SJSA1 (cell line): ENCODE measurements at places on chromosomes 6 and 20. TPM values are rescaled to one million over a fixed set of nuclear protein-coding genes. Genes with fewer than 3 reads are reported as not detected.
A peak's percentile ranks its signal among the peaks of the same experiment; 100 is the strongest.

- H3K27ac ChIP-seq, result peak overlapping the region; percentile 17; the same call in 1 of the 2 replicates
- H3K4me3 ChIP-seq, result no peak overlapping the region
- no peaks in the 10 kb centered on the region for H3K27me3 ChIP-seq
These were observed 581.8 kb downstream of the CD109 start for GRCh38 chr6:74277777-74278186.

DNA sequence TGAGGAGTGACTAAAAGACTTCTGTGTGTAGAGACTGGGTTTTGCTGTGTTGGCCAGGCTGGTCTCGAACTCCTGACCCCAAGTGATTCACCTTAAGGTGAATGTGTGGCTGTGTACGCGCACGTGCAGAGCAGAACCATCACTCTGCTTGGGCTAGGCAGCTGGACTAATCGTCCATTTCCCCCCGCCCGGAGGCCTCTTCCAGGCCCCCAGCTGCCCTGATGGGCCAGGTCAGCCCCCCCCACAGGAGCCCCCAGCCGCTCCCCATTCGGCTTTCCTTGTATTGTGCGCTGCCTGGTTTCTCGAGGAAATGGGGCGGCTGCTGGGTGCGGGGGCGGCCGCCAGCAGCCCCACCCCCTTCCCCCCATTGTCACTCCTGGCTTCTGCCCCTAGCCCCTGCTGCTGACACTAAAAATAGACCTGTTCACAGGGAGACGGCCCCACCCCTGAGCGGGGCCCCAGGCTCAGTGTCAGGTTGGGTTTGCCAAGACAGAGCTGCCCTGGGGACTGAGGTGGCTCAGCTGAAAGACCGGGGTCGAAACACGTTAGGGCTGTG, 24.6 kb upstream of the CSNK2A1 start:
- no peaks in the 10 kb centered on the region for H3K36me3 ChIP-seq
- H3K4me1 ChIP-seq, result no peaks in the 10 kb centered on the region

DNA sequence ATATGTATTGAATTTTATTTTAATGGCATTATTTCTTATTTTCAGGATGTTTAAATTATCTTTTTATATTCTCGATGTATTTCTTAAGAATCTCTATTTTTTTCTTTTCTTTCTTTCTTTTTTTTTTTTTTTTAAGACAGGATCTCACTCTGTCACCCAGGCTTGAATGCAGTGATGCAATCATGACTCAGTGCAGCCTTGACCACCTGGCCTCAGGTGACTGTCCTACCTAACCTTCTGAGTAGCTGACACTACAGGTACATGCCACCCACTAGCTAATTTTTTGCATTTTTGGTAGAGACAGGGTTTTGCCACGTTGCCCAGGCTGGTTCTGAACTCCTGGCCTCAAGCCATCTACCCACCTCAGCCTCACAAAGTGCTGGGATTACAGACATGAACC, 143.8 kb upstream of the LAMA2 start:
- H3K4me1 ChIP-seq, result no peaks in the 10 kb centered on the region
- H3K36me3 ChIP-seq, result no peaks in the 10 kb centered on the region
- no peak overlapping the region for H3K27ac ChIP-seq
- DNase-seq, result no peak
- no peaks in the 10 kb centered on the region for H3K27me3 ChIP-seq

GRCh38 chr6:116557893-116558292, 4.3 kb downstream of the CALHM4 start:
- peak; percentile 80 for DNase-seq
- H3K36me3 ChIP-seq, result no peaks in the 10 kb centered on the region
- no peaks in the 10 kb centered on the region for H3K27me3 ChIP-seq
- no peak overlapping the region for H3K4me3 ChIP-seq
- H3K4me1 ChIP-seq, result peaks cover 32% of the 10 kb centered on the region

GRCh38 chr6:130385064-130385695, 19.4 kb downstream of the TMEM200A start:
- H3K27ac ChIP-seq, result no peak overlapping the region
- H3K27me3 ChIP-seq, result no peaks in the 10 kb centered on the region
- no peak overlapping the region for H3K4me3 ChIP-seq
- no peak for DNase-seq
- no peaks in the 10 kb centered on the region for H3K4me1 ChIP-seq
- no peaks in the 10 kb centered on the region for H3K36me3 ChIP-seq

DNA sequence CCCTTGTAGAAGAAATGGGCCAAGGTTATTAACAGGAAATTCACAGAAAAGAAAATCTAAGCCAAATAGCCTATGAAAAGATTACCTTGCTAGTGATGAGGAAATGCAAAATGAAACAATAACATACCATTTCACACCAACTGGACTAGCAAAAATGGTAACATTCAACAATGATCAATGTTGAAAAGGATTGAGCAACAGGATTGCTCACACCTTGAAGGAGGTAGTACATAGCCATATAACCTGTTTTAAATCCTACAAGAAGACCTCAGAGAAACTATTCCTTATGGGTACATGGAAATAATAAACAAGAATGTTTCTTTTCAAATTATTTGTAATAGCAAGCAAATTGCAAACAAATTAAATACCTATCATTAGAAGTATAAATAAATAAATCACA, 107.4 kb downstream of the BFSP1 start:
- DNase-seq, result no peak
- no peaks in the 10 kb centered on the region for H3K4me1 ChIP-seq
- no peak overlapping the region for H3K4me3 ChIP-seq
- no peak overlapping the region for H3K27ac ChIP-seq
- no peaks in the 10 kb centered on the region for H3K36me3 ChIP-seq
- peaks cover 3% of the 10 kb centered on the region for H3K27me3 ChIP-seq

- no peak overlapping the region for H3K4me3 ChIP-seq
- H3K27ac ChIP-seq, result no peak overlapping the region
- H3K36me3 ChIP-seq, result no peaks in the 10 kb centered on the region
- H3K27me3 ChIP-seq, result no peaks in the 10 kb centered on the region
- peaks cover 17% of the 10 kb centered on the region for H3K4me1 ChIP-seq
- DNase-seq, result no peak
These were observed 83.9 kb downstream of the CDC5L start for GRCh38 chr6:44471271-44471981.

RFX6 gene
- total RNA-seq, result not detected in 2 replicates

NKX2-2 gene
- total RNA-seq, result 5.7 and 19.8 TPM in 2 replicates

DNA sequence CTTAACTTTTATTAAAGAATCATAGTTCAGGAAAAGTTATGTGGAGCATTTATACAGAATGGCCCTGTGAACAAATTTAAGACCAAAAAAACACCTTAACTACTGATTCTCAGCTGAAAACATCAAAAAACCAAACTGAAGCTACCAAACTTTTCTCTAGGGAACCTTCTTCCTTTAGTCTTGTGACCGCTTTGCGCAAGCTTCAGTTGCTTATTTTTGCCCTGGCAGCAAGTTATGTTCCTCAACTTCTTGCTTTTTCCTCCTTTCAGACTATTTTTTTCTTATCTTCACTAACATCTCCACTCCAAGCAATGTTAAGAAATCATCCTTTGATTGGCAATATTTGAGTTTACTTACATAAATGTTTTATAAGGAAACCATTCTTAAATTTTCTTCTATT, 100.1 kb downstream of the MYB start:
- H3K4me3 ChIP-seq, result no peak overlapping the region
- DNase-seq, result no peak
- no peak overlapping the region for H3K27ac ChIP-seq
- H3K27me3 ChIP-seq, result no peaks in the 10 kb centered on the region; the same call in 1 of the 2 replicates
- H3K4me1 ChIP-seq, result no peaks in the 10 kb centered on the region
- no peaks in the 10 kb centered on the region for H3K36me3 ChIP-seq

REM1 gene
- not detected in 2 replicates for total RNA-seq

- DNase-seq, result no peak
- H3K4me3 ChIP-seq, result no peak overlapping the region
- peaks cover 7% of the 10 kb centered on the region for H3K4me1 ChIP-seq
- no peak overlapping the region for H3K27ac ChIP-seq
- H3K36me3 ChIP-seq, result no peaks in the 10 kb centered on the region
- H3K27me3 ChIP-seq, result peaks cover 5% of the 10 kb centered on the region; the same call in 1 of the 2 replicates
These were observed 5.3 kb upstream of the CPNE5 start for GRCh38 chr6:36844232-36845170.

RUNX2 gene
- total RNA-seq, result 4.9 and 10.3 TPM in 2 replicates

- H3K4me1 ChIP-seq, result no peaks in the 10 kb centered on the region
- H3K27me3 ChIP-seq, result no peaks in the 10 kb centered on the region
- no peak for DNase-seq
- no peak overlapping the region for H3K4me3 ChIP-seq
These were observed 40.4 kb downstream of the SCAF8 start for GRCh38 chr6:154773610-154774089.

- no peak overlapping the region for H3K4me3 ChIP-seq
- no peak overlapping the region for H3K27ac ChIP-seq
- peaks cover 77% of the 10 kb centered on the region for H3K27me3 ChIP-seq
These were observed 25.4 kb upstream of the MRGBP start for GRCh38 chr20:62770916-62771315.

DNA sequence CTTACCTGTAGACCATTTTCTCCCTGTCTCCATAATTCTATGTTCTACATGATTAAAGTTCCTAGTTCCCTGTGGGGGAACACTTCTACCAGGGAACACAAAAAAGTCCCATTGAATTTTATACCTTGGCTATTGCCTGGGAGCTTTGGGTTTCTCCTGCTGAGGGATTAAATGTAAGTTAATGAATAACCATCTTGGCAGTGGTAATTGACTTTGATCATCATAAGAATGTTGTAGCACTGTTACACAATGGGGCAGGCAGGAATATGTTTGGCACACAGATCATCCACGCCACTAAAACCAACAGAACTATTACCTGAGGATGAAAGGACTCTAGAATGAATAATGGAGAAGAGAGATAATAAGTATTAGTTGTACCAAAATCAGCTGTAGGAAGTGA, 1106.2 kb upstream of the GJE1 start:
- no peak overlapping the region for H3K27ac ChIP-seq
- no peak overlapping the region for H3K4me3 ChIP-seq
- H3K36me3 ChIP-seq, result no peaks in the 10 kb centered on the region
- no peaks in the 10 kb centered on the region for H3K4me1 ChIP-seq

DNA sequence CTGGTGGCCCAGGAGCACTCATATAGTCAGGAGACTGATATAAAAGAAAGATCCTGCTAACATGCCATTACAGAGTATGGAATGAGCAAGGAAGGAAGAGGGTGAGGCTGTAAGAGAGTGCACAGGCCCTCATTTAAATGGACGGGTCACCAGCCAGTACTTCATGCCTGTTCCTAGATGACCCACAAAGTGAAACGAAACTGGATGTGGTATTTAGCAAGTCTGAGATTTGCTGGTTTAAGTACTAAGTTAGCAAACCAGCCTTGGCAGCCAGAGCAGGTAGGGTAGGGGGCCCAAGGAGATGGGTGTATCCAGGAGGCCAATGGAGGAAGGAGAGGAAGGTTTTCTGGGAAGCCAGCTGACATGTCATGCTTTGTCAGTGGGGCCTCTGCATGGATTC, 15.9 kb downstream of the NT5E start:
- peaks cover 6% of the 10 kb centered on the region for H3K36me3 ChIP-seq
- peak overlapping the region; percentile 99 for H3K27ac ChIP-seq
- H3K4me3 ChIP-seq, result no peak overlapping the region
- no peak for DNase-seq

DNA sequence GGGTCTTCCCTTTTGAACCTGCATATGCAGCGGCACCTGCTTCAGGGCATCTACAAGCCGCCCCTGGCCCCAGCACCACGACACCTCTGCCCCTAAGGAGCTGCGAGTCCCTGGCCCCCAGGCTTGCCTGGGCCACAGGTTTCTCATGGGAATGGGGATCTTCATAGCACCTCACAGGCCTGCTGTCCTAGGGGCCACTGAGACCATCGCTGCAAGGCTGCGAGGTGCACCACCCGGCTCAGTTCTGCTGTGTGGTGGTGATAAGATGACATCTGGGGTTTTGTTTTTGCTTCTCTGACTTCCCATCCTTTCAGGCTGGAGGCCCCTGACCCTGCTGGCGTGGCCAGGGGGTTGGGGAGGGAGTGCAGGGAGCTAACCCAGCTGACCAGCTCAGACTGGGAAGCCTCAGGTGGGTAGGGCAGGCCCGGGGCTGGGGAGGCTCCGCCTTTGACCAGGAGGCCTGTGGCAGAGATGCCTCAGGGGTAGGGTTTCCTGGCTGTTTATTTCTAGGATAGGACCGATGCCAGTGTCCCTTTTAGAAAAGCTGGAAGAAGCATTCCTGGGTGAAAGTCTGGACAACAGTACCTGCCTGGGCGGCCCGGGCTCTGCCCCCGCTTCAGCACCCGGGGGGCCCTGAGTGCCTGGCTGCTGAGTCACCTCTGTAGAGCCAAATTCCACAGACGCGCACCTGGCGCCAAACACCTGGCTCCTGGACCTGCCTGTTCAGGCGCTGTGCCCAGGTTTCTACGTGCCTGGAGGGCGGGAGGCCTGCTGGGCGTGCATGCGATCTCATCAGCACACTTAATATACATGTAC, 264.7 kb downstream of the DLL1 start:
- no peaks in the 10 kb centered on the region for H3K4me1 ChIP-seq
- H3K4me3 ChIP-seq, result no peak overlapping the region
- H3K36me3 ChIP-seq, result no peaks in the 10 kb centered on the region
- no peak for DNase-seq
- no peaks in the 10 kb centered on the region for H3K27me3 ChIP-seq

CTAGE9 gene
- total RNA-seq, result 0.26 TPM in 1 of 2 replicates, not detected in the other

DNA sequence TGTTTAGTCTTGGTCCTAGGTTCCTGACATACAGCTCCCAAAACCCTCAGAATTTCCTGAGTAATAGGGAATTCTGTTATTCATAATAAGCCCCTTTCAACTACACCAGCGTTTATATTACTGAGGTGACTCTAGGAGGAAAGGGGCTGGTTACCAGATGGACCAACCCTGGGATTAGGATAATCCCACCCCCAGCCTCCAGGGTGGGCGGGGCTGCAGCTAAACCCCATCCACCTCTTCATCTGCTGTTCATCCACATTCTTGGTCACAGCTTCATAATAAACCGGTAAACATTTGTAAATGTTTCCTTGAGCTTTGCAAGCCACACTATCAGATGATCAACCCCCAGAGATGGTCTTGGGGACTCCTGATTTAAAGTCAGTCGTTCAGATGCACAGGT, 38.3 kb downstream of the NINL start:
- H3K27me3 ChIP-seq, result no peaks in the 10 kb centered on the region
- no peak for DNase-seq
- no peak overlapping the region for H3K27ac ChIP-seq
- H3K36me3 ChIP-seq, result 0 out of 2 replicates have a peak, but pooled peaks cover 2% of the 10 kb centered on the region
- H3K4me1 ChIP-seq, result peaks cover 31% of the 10 kb centered on the region

GRCh38 chr6:33896391-33897188, 92.8 kb upstream of the MLN start:
- no peaks in the 10 kb centered on the region for H3K36me3 ChIP-seq
- no peak for DNase-seq
- H3K27me3 ChIP-seq, result 0 out of 2 replicates have a peak, but pooled peaks cover 3% of the 10 kb centered on the region
- H3K4me3 ChIP-seq, result no peak overlapping the region
- H3K27ac ChIP-seq, result no peak overlapping the region

GRCh38 chr6:53209681-53210080, 61.0 kb upstream of the GCM1 start:
- no peak overlapping the region for H3K27ac ChIP-seq
- H3K4me1 ChIP-seq, result no peaks in the 10 kb centered on the region
- DNase-seq, result no peak
- H3K36me3 ChIP-seq, result no peaks in the 10 kb centered on the region
- H3K4me3 ChIP-seq, result no peak overlapping the region
